ENCODE measurements at places on chromosomes 11 and 22. TPM values are rescaled to one million over a fixed set of nuclear protein-coding genes. Genes with fewer than 3 reads are reported as not detected.

Gene PLAAT5
- not detected for total RNA-seq

Gene MUC5AC
- not detected for total RNA-seq

Gene MFRP
- total RNA-seq, result not detected

Gene CYP2D6
- total RNA-seq, result 0.36 TPM

Gene TPBGL
- total RNA-seq, result not detected

Gene CADM1
- total RNA-seq, result 71.6 TPM

Gene FXYD6
- total RNA-seq, result not detected

Gene CDC42EP1
- 28.6 TPM for total RNA-seq

Gene APOL2
- total RNA-seq, result 56.1 TPM

Gene TEAD1
- total RNA-seq, result 176 TPM

Gene KDM4E
- total RNA-seq, result not detected

Gene C1QTNF5
- 35.9 TPM for total RNA-seq

Gene F2
- total RNA-seq, result not detected

Gene FOSL1
- total RNA-seq, result 13.0 TPM

Gene TP53AIP1
- under 0.01 TPM for total RNA-seq

Gene TIMM10
- 25.7 TPM for total RNA-seq

Gene AIFM3
- total RNA-seq, result 0.59 TPM

Gene TECTA
- total RNA-seq, result 0.72 TPM

Gene HSPB2
- 2.1 TPM for total RNA-seq

Data from osteoblast (primary cell).